ENCODE measurements at places on chromosomes 2 and 18. TPM values are rescaled to one million over a fixed set of nuclear protein-coding genes. Genes with fewer than 3 reads are reported as not detected.

DNA sequence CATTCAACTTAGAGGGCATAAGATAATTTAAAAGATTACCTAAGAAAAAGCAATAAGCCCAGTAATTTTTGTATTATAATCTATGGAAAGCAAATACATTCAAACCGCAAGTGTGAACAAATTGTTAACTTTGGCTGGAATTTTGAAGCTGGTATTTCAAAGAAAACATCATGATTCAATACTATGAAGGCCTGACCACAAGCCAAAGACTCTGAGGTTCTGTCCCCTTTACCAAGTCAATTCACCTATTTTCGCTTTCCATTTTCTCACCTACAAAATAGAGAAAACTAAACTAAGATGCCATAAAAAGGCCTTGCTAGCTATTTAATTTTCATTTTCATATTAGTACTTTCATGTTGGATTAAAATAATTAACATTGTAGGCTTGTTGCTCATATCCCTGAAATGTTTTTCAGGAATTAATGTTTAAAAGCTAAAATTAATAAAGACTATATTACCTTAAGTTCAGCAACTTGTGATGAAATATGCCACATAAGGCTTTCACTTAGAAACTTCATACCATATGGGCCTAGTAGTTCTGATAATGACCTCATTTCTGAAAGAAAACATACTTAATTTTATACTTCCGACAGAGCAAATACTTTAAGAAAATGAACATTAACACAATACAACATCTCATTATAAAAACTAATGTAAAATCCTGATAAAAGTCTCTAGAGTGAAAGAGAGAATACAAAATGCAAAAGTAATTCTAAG, 85.7 kb upstream of the FRZB start:
- no peak for DNase-seq

GRCh38 chr2:206164261-206164862, 4.7 kb downstream of the EEF1B2 start:
- peak; percentile 8 for DNase-seq

DNA sequence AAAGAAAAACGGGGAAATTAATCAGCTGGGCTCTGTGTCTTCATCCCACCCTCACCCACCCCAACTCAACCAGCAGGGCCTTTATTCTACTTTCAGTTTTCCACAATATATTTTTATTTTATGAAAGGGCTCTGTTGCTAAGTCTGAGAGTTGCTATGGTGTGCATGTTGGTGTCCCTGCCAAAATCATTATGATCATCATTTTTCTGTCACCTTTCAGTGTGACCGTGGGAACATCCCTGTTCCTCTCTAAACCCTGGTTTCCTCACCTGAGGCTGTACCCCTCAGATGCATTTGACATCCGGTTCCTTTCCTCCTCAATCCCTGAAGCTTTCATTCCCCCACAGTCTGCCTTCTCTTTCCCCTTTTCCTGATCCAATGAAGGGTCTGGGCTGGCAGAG, 180.5 kb downstream of the ZFP36L2 start:
- no peak for DNase-seq

DNA sequence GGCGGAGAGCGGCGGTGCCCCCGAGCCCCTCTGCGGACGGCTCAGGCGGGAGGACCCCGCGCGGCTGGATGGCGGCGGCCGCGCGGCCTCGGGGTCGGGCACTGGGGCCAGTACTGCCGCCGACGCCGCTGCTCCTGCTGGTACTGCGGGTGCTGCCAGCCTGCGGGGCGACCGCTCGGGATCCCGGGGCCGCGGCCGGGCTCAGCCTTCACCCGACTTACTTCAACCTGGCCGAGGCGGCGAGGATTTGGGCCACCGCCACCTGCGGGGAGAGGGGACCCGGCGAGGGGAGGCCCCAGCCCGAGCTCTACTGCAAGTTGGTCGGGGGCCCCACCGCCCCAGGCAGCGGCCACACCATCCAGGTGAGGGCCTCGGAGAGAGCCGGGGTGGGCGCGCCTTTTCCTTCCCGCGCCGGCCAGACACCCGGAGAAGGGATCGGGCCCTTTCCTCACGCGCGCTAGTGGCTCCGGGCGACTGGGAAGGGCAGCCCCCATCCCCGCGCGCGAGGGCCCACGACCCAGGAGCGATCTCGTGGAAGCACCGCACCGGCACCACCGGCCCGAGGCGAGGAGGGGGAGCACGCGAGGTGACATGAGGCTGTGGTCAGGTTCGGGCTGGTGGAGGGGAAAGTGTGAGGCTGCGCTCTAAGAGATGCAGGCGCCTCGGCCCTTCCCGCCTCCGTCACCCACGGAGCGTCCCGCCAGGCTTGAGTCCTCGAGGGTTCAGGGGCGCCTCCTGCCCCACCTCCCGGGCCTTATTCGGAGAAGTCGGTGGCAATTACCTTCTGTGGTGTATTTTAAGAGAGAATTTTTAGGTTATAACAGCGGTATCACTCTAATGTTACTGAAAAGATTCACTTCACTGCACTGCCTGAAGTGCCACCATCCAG, 607 bp downstream of the LAMA3 start:
- no peak for DNase-seq

DNA sequence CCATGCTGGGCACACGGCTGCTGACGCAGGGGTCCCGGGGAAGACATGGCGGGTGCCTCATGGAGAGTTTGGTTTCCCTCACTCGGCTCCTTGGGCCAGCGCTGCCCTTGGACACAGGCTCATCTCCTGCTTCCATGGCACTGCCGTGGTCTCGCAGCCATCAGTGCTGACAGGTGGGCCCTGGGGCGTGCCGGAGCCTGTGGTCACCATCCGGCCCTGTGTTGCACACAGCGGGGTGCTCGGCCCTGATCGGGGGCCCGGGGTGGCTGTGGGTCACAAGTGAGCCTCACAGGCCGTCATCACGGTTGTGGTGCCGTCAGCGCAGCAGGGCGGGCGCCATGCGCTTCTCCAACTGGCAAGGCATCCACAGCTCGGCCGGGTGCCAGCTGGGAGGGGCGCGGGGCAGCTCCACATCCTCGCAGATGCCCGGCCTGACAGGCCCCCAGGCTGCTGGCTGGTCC, 582 bp downstream of the RTP5 start:
- DNase-seq = no peak

DNA sequence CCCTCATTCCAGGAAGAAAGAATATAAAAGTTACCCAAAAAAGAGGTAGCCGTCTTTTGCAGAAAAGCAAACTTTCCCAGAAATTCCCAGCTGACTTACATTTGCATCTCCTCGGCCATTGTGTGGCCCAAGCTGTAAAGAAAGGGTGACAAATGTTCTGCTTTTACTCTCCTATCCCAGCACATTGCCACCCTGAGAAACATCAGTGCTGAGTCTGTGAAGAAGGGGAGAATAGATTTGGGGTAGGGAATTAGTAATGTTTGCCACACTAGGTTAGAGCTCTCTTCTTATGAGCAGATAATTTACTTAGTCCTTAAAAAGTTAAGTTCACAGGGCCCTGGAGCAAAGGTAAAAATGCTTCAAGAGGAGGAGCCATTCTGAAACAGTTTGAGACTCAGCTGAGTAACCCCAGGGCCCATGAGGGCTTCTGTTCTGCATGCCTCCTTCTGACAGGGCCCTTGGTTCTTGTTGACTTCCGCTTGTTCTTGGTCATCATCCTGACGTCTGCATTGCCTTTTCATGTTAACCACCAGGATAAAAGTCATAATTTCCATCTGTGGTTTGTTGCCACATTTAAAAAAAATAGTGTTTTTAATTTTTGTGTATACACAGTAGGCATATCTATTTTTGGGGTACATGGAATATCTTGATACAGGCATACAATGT, 550.7 kb downstream of the RNF144A start:
- DNase-seq = no peak

DNA sequence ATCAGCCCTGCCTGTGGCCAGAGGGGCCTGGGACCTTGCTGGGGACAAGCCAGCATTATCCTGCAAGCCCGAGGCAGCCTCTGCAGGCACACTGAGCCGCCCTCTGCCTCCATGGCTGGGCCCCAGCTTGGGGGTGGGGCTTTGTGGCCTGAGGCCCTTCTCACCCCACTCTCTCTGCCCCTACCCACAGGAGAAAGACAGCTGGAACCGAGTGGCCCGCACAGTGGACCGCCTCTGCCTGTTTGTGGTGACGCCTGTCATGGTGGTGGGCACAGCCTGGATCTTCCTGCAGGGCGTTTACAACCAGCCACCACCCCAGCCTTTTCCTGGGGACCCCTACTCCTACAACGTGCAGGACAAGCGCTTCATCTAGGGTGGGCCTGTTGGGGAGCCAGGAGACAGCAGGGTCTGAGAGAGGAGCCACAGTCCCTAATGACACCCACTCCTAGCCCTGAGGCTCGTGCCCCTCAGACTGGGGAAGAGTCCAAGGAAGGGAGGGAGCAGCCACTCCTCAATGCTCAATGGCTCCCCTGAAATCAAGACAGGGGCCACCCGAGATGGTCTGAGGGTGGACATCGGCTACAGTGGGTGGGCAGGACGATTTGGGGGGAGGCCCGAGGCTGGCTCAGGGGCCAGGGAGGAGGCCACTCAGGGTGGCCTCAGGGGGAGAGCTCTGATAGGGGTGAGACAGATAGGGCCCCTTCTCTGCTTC, 4.4 kb upstream of the CHRNG start:
- no peak for DNase-seq

GRCh38 chr2:2264416-2264815, 66.7 kb downstream of the MYT1L start:
- DNase-seq = no peak

DNA sequence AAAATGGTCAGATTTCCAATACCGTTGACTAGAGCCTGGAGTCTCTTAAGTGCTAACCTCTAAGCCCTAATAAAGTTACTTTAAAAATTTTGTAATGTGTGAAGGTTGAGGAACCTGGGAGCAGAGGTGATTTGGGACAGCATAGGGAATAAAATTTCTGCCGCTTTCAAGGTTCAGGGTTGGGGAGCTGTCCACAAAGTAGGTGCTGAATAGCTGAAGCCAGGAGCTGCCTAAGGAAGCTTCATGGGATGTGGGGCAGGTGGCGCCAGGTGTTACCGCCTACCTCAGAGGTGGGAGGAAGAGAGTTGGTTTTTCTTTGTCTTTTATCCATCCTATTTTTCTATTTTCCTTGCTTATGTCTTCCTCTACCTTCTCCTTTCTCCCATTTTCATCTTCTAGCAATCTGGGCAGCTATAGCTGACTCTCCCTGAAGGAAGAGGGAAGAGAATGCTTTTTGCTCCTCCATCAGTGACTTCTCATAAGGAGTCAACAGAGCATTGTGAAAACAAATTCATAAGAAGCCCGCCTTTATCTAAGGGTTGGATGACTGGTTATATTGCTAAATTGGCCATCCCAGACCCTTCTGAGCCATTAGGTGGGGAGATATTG, 178.7 kb downstream of the CLIP4 start:
- no peak for DNase-seq

- no peak for DNase-seq
Measured at GRCh38 chr2:16202266-16203020, 262.1 kb downstream of the MYCN start.

- no peak for DNase-seq
Measured at GRCh38 chr2:26650713-26651469, 9.7 kb upstream of the CIB4 start.

DNA sequence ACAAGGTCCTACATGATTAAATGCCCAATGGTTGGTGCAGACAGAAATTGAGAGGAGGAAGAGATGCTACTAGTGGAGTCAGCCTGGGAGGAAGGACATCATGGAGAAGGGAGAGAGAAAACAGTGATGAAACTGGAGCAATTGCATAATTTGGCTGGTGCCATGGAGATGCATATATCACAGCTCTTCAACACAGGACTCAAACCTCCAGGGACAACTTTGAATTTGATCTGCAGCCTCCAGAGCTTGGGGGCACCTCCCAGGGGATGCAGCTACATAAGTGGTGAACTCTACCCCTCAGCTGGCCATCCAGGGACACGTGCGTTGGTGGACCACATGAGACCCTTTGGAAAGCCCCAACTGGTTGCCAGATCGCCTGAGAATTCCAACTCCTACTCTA, 80.4 kb downstream of the CTAGE1 start:
- DNase-seq = no peak

- DNase-seq = no peak
Measured at GRCh38 chr2:215790523-215791421, 222.6 kb downstream of the MREG start.

DNA sequence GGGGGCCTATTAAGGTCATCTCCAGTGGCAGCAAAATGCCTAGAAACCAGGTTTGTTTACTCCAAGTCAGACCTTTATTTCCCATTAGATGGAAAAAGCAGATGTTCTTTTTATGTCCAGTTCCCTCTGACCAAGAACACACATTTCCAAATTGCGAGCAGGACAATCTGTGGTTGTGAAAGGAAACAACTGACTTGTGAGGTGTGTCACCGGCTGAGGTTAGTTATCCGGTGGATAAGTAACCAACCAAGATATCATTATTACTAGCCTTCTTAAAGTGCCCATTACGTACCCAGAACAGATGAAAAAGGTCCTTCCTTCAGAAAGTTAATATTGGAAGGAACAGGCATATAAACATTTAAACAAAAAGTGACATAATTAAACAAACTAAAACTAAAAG, 112.9 kb downstream of the THADA start:
- DNase-seq = no peak

GRCh38 chr2:238939521-238940403, 91.9 kb downstream of the TWIST2 start:
- DNase-seq = no peak

DNA sequence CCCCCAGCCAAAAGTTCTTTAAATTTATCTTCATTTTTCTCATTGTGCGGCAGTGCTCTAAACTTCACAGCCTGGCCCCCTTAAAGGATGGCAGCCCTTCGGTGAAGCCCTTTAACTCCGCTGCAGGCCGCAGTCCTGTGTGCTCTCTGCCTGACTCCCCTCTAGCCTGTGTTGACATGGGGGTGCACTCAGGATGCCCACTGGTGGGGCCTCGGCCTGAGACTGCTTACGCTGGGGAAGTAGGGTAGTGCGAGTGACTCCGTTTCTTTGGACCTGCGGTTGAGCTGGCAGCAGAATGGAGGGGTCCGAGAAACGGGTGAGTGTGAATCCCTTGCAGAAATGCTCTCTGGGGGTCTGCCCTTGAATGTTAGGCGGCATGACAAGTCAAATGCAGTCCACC, 5.6 kb downstream of the RAB12 start:
- DNase-seq = no peak

- DNase-seq = no peak
Measured at GRCh38 chr2:102929721-102930120, 167.9 kb downstream of the TMEM182 start.

- DNase-seq = no peak
Measured at GRCh38 chr2:60742419-60742818, 13.6 kb upstream of the PAPOLG start.

- DNase-seq = peak; percentile 45
Measured at GRCh38 chr2:70141212-70141901, 49.5 kb downstream of the C2orf42 start.

- no peak for DNase-seq
Measured at GRCh38 chr18:25365242-25365641, 13.3 kb upstream of the ZNF521 start.

The VWC2L gene
- not detected for total RNA-seq

The CLEC4F gene
- total RNA-seq = not detected

The PID1 gene
- 0.10 TPM for total RNA-seq

The RAB6C gene
- not detected for total RNA-seq

The SKOR2 gene
- not detected for total RNA-seq

The IL36RN gene
- 0.61 TPM for total RNA-seq

The PSTPIP2 gene
- 16.6 TPM for total RNA-seq

The ZSWIM2 gene
- not detected for total RNA-seq

The CCBE1 gene
- not detected for total RNA-seq

The RRM2 gene
- 40.9 TPM for total RNA-seq

The C1QL2 gene
- total RNA-seq = not detected

The SLC4A5 gene
- 1.5 TPM for total RNA-seq

The GPR155 gene
- 2.3 TPM for total RNA-seq

Measured in activated T-cell treated with anti-CD3 and anti-CD28 coated beads, Interleukin-2, amount 50 U/mL, for 4 hours (primary cell).